ENCODE measurements at places on chromosomes 5 and 9. TPM values are rescaled to one million over a fixed set of nuclear protein-coding genes. Genes with fewer than 3 reads are reported as not detected.

DNA sequence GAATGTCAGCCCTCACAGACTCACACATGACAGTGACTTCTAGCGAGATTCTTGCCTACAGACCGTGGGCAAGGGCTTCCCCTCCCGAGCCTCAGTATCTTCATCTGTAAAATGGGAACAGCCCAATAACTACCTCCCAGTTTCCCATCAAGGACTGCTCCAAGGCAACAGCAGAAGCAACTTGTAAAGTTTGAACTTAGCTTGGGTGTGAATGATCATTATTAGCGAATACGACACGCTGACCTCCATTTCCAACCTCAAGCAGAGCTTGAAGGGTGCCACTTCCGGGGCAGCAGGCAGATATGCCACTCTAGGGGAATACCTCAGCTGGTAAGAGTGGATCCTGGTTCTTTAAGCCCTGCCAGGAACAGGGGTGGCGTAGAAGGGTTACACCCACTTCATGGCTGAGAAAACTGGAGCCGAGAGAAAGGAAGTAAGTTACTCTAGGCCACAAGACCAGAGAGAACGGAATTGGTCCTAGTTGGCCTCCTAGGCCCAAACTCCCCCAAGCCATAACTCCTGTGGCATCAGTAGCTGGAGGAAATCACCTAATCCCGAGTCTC, 2.0 kb downstream of the RNF44 start:
- DNase-seq = no peak

DNA sequence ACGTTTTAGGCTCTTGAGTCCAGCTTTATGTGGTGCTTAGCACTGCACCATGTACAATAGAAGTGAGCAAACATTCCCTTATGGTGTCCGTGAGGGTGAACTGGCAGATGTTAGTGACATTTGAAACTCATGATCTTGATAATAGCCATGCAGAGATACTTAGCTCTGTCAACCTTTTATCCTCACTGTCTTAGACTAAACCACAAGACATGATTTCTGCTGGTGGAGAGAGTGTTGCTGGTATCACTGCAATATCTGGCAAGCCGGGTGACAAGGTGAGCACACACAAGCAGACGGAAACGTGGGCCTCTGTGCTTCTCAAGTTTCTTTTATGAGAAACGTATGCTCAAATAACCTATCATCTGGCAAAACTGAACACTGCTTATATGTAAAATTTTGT, 68.4 kb downstream of the CAST start:
- DNase-seq = no peak

SHOC1 gene
- total RNA-seq = not detected

DNA sequence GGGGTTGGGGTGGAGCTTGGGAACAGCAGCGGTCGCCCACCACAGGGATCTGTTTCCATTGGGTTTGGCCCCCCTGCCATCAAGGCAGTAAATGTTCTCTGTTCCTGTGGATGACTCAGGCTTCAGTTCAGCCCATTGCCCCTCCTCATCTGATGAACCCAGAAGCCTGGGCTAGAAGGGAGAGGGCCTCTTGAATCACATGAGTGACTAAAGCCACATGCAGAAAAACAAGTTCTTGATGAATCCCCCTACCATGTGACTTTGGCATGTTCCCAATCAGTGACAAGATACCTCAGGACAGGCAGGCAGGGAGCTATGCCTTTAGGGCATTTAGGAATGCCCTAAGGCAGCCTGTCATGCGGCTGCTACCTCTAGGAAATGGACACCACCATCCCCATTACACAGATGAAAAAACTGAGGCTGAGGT, 2.5 kb downstream of the SH3PXD2B start:
- no peak for DNase-seq
